ENCODE measurements at places on chromosomes 12 and 14.
A peak's percentile ranks its signal among the peaks of the same experiment; 100 is the strongest.

DNA sequence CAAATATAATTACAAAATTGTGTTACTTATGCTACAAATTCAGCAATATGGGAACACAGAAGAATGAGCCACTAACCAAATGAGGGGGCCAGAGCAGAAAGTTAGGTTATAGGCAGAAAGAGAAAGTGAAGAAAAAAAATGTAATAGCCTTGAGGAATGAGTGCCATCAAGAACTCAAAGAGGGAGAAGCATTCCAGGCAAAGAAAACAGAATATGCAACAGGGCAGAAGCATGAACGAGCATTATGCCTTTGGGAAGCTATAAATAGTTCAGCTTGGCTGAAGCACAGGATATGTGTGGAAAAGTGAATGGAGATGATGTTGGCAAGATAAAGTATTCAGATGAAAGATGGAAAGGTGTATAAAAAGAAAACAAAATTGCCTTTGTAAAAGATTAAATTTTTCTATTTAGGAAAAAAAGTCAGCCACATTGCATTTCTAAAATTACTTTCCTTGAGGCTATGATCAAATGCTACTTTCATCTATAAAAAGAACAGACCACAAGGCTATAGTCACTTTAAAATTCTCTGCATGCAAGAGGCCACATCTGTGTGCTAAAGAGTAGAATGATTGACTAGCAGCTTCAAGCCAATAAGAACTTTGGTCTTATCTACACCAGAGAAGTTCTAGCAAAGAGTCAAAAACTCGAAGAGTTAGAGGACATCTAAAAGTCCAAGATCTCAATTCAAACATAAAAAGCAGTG lies 193.6 kb upstream of the GARIN6 start:
- no peak for DNase-seq

DNA sequence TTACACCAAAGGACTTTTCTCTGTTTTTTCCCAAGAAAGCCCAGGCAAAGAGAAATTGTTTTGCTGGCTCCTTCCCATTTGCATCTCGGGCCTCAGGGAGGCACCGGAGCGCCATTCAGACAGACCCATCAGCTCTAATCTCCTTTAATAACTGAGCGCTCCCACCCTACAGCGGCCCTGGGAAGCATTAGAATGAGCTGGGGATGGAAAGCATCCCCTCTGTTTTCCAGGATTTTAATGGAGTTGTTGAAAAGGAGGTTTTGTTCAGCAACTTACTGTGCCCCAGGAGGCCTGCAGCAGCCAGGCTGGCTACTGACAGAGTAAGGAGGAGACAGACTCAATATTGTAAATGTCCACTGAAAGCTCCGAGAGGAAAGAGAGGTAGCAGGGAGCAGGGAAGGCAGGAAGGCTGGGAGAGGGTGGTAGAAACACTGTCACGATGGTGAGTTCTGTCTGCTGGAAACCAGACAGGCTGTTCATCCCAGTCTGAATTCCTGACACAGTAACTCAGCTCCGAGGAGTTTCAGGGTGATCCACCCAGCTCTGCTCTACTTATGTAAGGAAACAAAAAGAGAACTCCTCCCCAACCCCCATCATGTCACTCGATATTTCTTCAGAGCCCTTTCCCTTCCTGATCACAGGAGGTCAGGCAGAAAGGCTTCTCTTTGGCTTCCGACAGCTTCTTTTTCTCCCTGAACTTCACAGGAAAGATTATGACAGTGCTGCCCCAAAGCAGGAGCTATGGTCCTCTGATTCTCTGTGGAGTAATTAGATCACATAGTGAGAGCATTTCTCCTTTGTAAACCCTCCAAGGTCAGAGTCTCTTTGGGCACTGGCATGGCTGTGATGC lies 62.5 kb upstream of the TMEM132D start:
- DNase-seq: no peak

GRCh38 chr12:124917135-124917840 lies 2.8 kb upstream of the UBC start:
- DNase-seq: peak; percentile 90

GRCh38 chr14:77107228-77107627 lies 9.2 kb downstream of the CIPC start:
- DNase-seq: no peak

- DNase-seq: no peak
These were observed 780.7 kb downstream of the FLRT2 start for GRCh38 chr14:86310611-86311010.

- DNase-seq: no peak
These were observed 184.6 kb downstream of the SLC6A15 start for GRCh38 chr12:84727961-84728360.

DNA sequence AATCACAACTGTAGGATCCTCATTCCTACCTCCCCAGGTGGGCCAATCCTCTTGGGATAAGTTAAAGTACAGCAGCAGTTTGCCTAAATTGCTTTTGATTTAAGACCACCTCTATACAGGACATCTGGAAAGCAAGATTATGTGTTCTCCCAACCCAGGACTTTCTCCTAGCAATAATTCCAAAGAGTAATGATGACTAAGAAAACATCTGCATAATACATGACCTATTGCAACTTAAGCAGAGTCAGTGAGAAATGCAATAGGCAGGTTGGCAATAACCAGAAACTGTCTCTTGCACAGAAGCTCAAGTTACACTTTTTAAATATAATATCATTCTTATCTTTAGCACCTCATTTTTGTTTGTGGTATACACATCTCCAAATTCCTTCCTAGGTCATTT lies 275.4 kb downstream of the TRHDE start:
- DNase-seq: no peak

DNA sequence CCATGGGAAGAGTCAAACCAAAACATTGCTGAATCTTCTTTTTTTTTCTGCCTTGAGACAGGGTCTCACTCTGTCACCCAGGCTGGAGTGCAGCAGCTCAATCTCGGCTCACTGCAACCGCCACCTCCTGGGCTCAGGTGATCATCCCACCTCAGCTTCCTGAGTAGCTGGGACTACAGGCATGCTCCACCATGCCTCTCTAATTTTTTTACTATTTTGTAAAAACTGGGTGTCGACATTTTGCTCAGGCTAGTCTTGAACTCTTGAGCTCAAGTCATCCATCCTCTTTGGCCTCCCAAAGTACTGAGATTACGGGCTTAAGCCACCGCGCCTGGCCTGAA lies 1.5 kb upstream of the KRT75 start:
- no peak for DNase-seq

DNA sequence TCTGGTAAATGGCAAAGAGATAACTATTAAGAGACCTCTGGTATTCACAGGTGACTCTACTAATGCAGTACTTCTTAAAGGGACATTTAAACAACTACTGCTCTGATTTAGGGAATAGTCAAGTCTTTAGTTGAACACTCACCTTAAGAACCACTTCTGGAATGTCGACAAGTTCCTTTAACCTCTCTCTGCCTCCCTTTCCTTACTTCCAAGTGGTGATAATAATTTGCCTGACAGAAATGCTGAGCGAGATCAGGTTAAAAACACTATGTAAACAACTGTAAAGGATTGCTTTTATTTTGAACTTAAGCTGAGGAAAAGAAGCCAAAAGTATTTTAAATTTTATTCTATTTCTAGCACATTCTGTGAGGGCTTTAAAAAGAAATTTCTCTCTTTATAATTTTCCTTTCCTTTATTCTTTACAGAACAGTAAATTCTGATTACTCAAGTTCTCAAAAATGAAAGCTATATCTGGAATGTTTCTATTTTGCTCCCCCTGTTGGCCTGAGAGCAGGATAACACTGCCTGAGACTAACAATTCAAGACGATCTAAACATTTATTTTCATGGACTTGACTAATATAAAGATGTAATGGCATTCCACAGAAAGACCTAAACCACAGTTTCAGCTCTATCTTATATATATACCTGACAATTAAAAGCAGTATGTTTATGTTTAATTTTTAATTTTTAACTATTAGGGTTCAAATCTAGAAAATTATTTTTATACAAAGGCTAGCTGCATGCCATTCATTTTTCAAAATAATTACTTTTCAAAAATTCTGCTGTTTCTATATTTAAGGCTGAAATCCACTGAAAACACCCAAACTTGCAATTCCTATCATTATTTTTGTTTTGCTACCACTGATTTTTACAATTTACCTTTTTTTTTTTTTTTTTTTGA lies 29.2 kb downstream of the ZCCHC8 start:
- DNase-seq: no peak

- DNase-seq: no peak
These were observed 6.5 kb upstream of the PRPH start for GRCh38 chr12:49288412-49288853.

DNA sequence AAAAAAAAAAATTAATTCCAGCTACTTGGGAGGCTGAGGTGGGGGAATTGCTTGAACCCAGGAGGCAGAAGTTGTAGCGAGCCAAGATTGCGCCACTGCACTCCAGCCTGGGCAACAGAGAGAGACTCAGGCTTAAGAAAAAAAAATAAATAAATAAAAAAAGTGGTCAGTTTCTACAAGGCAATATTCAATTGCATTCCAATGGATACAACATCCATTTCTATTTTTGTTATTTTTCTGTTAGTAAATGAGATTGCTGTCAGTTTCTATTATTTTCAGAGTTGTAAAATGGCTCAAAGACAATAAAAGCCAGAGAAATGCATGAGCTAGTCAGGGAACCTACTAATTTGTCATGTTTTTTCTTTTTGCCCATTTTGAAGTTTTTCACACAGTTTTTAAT lies 119.2 kb downstream of the PDE3A start:
- no peak for DNase-seq

All from thoracic aorta (tissue), 2 donors.